Activated CD4-positive, alpha-beta memory T cell treated with anti-CD3 and anti-CD28 coated beads for 36 hours (primary cell): ENCODE measurements at places on chromosomes 2 and 18. TPM values are rescaled to one million over a fixed set of nuclear protein-coding genes. Genes with fewer than 3 reads are reported as not detected.

- no peak overlapping the region for H3K27ac ChIP-seq
- H3K27me3 ChIP-seq = peaks cover 35% of the 10 kb centered on the region
- H3K36me3 ChIP-seq = no peaks in the 10 kb centered on the region
- H3K4me3 ChIP-seq = no peak overlapping the region
Observed at GRCh38 chr18:62321201-62321600, 3.9 kb upstream of the TNFRSF11A start.

CMPK2 gene
- 6.8 TPM for total RNA-seq

- peak overlapping the region; percentile 79 for H3K27ac ChIP-seq
- DNase-seq = peak; percentile 62
- peaks cover 18% of the 10 kb centered on the region for H3K36me3 ChIP-seq
- no peaks in the 10 kb centered on the region for H3K27me3 ChIP-seq
- peak overlapping the region; percentile 42 for H3K4me3 ChIP-seq
Observed at GRCh38 chr18:46250084-46250811, 146.1 kb downstream of the HAUS1 start.

DNA sequence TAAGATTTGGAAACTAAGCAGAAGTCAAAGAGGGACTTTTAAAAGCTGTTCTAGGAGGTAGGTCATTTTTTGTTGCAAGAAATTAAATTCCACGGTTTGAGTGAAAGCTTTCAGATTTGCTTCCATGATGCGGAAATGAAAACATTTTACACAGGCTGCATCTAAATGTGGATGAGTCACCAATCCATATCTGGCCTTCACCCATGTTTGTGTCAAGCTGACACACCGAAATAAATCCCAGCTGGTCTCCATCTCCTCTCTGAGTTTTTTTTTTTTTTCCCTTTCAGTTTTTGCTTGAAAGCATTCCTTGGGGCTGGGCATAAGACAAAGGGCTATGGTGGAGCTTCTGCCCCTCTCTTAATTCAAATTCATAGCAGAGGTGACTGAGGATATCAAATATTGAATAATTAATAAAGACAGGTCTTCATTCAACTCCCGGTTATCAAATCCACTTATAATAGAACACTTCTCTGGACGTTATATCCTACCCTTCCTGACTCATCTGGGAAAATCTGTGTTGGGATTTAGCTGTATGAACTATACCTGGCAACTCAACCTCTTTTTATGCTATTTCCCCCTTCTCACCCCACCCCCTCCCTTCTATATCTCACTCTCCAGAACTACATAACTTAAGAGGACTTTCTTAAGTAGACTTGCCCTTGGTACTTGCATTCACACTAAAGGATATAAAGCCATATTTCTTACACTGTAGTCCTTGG, 558.3 kb upstream of the GCFC2 start:
- no peaks in the 10 kb centered on the region for H3K36me3 ChIP-seq
- H3K4me1 ChIP-seq = no peaks in the 10 kb centered on the region
- H3K27me3 ChIP-seq = no peaks in the 10 kb centered on the region
- H3K27ac ChIP-seq = no peak overlapping the region
- H3K4me3 ChIP-seq = no peak overlapping the region

HOXD3 gene
- total RNA-seq = not detected

TET3 gene
- 10.5 TPM for total RNA-seq

RAB6D gene
- total RNA-seq = not detected
